ENCODE measurements at places on chromosomes 13 and 19.

DNA sequence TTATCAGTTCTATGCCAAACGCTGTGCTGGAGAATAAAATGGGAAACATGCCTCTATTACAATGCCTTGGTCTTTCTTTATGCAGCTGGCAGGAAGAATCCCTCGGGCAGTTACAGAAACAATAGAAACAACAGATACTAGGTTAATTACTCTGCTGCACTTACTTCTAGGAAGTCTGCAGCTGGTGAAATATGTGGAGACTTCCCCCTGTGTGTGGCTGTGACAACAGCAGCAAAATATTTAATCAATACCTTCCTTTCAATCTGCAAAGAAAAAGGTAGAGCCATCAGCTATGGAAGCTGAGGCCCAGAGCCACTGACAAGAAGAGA, 9.9 kb downstream of the STOML3 start:
- no peak for DNase-seq

DNA sequence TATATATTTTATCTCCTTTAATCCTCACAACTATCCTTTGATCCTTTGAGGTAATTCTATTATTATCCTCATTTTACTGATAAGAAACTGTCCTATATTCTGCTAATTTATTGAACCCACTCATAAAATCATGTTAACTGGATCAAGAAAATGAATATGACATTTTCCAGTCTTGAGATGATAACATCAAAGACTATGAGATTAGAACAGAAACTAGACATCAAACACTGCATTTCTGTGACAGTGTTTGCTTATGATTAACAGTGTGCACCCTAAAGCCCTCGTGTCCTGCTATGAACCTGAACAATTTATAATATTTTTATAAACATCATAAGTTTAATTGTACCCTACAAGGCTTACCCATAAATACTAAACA, 96.3 kb downstream of the TBC1D4 start:
- DNase-seq: no peak

- DNase-seq: no peak
These were observed 223.1 kb upstream of the TSHZ3 start for GRCh38 chr19:31572102-31572975.

DNA sequence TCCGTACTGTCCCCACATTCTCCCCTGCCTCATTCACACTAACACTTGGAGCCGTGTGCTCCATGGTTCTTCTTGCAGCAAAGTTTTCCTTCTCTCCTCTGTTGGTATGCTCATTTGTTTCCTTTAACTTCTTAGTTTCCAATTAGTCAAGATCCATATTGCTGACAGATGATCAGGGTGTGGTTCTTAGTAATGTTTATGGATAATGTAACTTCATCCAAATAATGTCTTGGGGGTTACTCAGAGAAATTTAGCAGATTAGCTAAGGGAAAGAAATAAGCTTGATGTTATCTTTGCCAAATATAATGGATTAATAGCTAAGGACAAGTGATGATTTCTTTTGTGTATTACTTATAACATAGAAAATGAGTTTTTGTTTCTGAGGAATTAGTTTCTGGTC, 174.4 kb downstream of the NUFIP1 start:
- DNase-seq: no peak

GRCh38 chr13:103087275-103087674, 21.1 kb upstream of the SLC10A2 start:
- no peak for DNase-seq

- no peak for DNase-seq
These were observed 28.5 kb downstream of the MYCBP2 start for GRCh38 chr13:77298426-77298825.

GRCh38 chr13:97339988-97340749, 93.8 kb upstream of the RAP2A start:
- no peak for DNase-seq

DNA sequence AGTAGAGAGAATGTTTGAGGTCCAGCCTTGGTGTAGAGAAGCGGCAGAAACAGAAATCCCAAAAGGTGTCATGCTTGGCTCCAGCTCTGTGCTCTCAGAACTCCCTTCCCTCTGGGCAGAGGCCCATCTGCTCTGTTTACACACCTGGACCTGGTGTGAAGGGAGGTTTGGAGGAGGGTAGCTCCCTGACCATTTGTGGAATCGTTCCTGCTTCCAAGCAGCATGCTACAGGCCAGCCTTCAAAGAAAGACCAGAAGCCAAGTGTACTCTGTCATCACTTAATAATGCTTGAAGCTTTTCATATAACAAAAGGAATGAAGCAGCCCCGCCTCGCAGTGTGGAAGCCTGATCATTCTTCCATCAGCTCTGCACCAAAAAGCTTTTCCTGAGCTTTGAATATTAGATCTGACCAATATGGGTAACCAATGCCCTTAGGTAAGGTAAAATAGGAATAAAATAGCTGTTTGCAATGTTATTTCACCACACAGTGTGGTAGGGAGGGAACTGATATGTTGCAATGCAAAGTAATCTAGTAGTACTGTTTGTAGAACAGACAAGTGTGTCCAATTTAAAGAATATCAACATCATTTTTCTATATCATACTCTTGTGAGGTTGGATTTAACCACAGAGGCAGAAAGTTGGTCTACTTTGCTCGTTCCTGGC, 63.3 kb downstream of the ZIC5 start:
- no peak for DNase-seq

DNA sequence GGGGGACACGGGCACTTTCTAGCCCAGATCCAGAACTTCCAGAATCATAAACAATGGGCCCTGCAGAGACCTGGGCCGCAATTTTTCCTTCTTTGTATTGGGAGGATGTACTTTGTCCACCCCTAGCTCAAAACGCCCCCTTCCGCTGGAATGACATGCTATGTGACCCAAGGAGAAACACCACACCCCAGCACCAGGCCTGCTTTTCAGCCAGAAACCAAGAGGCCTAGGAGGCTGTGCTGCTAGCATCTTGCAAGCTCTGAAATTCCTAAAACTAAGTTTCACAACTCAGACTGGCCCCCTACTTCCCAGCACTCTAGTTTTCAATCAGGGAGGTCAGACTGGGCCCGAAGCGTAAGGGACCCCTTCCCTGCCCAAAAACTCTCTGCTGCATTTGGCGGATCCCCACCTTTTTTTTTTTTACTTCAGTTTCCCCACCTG, 538 bp downstream of the LSM4 start:
- DNase-seq: peak; percentile 82

DNA sequence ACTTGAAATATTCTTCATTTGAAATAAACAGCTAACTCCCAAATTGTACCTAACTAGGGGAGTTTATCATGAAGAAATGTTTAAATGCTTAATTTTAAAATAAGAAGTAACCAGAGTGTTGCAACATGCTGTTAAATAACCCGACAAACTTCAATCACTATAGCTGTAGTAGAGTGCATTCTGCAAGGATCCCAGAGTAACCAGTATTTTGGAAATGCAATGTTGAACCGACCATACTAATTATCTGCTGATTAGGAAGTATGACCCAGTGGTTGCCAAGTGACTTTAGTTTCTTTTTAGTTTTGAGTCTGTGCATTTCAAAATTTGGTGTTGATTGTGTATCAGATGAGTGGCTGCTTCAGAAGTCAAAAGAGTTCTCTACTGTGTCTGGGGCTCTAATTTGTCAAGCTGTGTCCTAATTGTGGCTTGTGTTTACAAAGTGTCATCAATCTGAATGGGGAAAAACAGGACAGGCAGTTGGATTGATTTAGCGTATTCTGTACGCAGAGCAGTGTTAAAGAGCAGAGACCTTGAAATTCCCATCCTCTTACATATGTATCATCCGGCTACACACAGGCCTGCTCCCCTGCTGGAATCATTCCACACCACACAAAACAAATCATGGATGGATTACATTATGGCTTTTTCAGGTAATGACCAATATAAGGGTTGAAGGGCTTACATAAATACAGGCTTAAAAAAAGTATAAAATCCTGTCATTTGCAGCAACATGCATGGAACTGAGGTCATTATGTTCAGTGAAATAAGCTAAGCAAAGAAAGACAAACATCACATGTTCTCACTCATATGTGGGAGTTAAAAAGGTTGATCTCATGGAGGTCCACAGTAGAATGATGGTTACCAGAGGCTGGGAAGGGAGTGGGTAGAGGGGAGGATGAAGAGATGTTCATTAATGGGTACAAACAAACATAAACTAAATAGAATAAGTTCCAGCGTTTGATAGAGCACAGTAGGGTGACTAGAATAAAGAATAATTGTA, 351.5 kb downstream of the KLF12 start:
- no peak for DNase-seq

DNA sequence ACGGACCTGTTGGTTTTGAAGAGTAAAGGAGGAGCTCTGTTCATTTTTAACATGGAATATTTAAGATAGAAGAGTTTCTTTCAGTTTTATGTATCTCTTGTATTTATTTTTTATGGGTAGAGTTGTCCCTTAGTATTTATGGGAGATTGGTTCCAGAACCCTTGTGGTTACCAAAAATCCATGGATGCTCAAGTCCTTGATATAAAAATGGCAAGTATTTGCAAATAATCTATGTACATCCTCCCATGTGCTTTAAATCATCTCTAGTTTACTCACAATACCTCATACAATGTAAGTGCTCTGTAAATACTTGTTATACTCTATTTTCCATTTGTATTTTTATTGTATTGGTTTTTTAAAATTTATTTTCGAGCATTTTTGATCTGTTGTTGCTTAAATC, 63.1 kb downstream of the TM9SF2 start:
- DNase-seq: no peak

DNA sequence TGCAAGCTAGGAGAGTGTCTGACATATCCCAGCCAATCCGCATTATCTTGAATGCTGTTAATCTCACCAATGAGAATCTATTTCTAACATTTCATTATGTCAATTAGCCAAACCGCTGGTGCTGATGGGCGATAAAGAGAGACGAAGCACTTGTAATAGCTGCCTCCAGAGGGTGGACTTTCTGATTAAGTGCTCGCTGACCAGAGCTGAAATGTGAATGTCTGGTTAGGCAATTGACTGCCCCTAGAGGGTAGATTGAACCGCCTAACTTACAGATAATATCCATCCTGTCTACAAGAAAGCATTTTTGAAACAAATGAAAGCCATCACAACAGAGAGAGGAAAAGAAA, 552 bp upstream of the GRWD1 start:
- DNase-seq: peak; percentile 69

DNA sequence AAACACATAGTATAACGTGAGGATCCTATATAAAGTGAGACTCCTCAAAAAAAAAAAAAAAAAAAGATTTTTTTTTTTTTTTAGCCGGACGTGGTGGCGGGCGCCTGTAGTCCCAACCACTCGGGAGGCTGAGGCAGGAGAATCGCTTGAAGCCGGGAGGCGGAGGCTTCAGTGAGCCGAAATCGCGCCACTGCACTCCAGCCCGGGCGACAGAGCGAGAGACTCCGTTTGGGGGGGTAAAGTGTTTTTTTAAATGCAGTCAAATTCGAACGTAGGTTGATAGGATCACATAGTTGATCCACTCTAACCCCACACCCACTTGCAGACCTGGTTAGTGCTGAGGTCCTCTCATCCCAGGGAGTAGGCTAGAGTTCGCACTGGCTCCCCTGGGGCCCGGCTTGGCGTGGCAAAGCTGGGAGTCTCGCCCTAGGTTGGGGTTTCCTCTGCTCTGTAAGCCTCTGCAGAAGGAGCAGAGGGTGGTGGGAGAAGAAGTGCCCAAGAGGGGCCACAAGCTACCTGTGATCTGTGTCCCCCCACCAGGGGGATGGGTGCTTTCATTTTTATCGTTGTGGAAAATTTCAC, 6.5 kb downstream of the RNF225 start:
- no peak for DNase-seq

- DNase-seq: no peak
These were observed 75.0 kb downstream of the ZIC5 start for GRCh38 chr13:99896369-99897075.

DNA sequence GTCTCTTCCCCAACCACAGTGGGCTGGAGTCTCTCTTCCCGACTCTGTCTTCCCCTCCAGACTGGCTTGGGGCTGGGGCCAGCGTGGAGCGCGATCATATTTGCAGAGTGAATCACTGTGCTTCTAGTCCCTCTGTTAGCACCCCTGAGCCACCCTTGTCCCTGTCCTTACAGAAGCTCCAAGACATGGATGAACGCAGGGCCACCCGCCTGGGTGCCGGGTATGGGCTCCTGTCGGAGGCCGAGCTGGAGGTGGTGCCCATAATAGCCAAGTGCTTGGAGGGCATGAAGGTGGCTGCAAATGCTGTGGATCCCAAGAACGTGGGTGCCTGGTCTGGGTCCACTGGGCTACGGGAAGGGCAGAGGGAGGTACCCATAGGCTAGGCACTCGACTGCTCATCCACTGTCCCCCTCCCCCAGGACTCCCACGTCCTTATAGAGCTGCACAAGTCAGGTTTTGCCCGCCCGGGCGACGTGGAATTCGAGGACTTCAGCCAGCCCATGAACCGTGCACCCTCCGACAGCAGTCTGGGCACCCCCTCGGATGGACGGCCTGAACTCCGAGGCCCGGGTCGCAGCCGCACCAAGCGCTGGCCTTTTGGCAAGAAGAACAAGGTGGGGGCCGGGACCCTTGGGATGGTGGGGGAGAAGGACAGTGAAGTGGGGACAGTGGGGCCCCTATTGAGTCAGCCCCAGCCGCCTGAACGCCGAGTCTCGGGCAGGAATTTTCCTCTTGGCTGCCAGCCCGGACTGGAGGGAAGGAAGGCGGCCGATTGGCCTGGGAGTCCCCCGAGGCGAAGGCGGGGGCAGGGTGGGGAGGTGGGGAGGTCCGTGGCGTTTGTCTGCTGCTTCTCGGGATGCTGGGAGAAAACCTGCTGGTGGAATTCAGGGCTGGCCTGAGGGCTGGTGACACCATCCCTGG, 5.2 kb downstream of the TRIP10 start:
- no peak for DNase-seq
